ENCODE measurements at places on chromosomes 11 and 22.

DNA sequence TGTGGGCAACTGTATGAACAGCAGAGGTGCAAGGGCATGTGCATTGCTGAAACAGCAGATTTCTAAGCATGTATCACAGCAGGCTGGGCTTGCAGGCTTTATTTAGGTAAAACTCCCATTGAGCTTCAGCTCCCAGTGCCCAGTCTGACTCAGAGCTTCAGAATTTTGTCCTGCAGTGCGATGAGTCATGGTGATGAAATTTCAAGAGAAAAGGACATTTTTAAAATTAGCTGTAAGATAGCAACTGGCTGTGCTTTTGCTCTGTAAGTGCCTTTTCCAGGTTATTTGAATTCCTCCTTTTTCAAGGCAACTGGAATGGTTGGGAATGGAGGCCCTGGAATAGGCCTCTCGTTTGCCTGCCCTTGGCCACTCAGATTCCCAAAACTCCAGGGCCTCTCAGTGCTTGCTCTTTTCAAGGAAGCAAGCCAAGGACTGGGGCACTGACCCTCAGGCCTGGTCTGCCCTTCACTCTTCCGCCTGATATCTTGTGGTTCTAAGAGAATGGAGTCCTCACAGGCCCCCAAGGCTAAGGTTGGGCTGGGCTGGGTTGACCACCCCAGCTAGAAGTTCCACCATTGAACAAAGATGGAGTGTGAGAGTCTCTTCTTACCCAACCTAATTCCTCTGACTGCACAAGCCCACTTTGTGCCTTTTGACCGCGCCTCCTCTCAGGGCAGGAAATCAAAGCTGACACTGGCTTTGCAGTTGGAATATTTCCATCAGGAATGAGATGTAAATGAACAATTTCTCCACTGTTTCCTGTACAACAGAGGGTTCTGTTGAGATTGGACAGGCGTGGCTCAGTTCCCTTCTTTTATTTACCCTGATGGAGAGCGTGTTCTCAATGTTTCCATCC lies 59.5 kb upstream of the PRSS23 start:
- peak; percentile 24 for DNase-seq

- no peak for DNase-seq
These were observed 48.2 kb upstream of the FTH1 start for GRCh38 chr11:62015615-62016014.

- no peak for DNase-seq
These were observed 6.0 kb upstream of the MAPK11 start for GRCh38 chr22:50276143-50276542.

DNA sequence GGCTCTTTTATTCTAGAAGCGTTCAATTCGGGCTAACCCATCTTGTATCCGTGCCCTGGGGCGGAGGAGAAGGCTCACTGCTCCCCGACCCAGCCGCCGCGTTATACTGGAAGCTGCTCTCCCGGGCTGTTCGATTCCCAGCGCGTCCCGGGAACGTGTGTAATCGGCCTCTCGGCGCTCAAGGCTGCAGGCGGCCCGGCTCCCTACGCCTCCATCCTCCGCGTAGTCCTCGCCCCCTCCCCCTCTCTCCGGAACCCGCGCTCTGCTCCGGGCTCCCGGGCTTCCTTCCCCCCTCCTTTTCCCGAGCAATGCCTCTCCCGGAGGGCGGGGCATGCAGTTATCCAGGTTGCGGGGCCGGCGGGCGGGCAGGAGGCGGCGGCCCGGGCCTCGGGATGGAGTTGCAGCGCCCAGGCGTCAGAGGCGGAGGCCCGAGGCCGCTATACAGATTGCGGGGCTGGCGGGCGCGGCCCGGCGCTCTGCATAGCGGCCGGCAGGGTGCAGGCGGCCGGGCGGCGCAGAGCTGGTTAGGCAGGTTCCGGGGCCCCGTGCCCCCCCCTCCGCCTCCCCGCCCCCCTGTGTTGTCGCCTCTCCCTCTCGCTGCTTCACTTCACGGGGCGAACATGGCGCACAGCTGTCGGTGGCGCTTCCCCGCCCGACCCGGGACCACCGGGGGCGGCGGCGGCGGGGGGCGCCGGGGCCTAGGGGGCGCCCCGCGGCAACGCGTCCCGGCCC lies at the start of gene KMT2A:
KMT2A (plus strand) TSS at position 600 of the 732 bp plus-strand sequence; CDS start at position 621, 21 bp downstream.
- peak; percentile 94 for DNase-seq

DNA sequence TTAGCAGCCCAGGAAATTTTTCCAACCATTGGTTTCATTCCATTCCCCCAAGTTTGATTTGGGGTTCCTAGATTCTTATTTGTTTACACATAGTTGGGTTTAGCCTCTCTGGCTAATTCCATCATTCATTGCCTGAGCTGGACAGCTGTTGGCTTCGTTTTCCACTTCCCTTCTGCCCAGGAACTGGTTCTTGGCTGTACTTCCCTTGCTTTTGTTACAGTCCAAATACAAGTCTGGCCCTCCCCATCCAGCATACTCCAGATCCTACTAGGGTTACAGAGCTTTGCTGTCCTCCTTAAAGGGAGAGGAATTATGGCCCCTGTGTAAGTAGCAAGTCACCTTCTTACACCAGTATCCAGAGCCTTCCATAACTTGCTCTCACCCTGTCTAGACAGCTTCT lies 356.3 kb downstream of the FAT3 start:
- no peak for DNase-seq

DNA sequence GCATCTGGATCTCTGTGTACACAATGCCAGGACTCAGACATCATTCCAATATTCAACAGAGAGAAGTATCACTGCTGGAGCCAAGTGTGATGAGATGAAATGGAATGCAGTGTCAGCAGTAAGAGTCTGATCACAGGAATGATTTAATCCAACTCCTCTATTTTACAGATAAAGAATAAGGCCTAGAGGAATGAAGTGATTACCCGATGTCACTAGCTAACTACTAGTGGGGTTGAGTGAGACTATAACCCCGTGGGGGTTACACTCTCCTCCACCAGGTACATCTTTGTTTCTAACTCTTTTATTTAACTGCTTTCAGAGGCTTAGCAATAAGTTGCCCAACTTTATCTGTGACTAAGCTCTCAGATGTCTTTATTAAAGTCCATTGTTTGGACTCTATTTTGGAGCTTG lies 94.2 kb upstream of the FAT3 start:
- no peak for DNase-seq

- DNase-seq, result no peak
These were observed 40.6 kb upstream of the ARL14EP start for GRCh38 chr11:30282289-30282631.
